ENCODE measurements at places on chromosomes 12 and 14.

- DNase-seq = no peak
Observed at GRCh38 chr12:29617407-29617803, 119.9 kb upstream of the OVCH1 start.

GRCh38 chr14:90272523-90272922 is 16.2 kb downstream of the PSMC1 start:
- no peak for DNase-seq

DNA sequence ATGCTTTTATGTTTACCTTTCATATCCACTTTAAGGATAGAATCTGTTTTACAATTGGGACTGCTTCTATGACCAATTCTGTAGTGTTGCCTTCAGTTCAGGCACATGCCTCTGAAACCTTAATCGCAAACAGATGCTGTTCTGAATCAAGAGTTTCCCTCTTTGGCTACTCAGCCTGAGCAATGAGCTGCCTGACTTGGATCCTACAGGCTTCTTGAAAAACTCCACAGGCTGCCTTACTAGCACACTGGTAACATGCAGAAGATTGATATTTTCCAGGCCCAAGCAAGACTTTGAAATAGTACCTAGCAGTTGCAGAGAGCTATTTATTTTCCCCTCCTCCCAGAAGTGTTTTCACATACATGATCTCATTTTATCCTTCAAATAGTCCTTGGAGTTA is 34.8 kb upstream of the PMCH start:
- no peak for DNase-seq

DNA sequence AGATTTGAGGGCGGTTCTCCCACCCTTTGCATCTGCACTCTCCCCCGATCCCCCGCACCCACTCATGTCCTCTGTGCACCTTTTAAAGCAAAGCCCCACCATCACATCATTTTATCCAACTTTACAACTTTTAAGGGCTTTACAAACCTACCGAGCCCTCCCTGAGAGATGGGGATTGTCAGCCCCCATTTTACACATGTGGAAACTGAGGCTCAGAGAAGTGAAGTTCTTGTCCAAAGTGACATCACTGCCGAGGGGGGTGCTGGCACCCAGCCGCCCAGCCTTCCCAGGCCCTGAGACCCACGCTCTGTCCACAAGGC is 334.2 kb downstream of the MED13L start:
- no peak for DNase-seq

DNA sequence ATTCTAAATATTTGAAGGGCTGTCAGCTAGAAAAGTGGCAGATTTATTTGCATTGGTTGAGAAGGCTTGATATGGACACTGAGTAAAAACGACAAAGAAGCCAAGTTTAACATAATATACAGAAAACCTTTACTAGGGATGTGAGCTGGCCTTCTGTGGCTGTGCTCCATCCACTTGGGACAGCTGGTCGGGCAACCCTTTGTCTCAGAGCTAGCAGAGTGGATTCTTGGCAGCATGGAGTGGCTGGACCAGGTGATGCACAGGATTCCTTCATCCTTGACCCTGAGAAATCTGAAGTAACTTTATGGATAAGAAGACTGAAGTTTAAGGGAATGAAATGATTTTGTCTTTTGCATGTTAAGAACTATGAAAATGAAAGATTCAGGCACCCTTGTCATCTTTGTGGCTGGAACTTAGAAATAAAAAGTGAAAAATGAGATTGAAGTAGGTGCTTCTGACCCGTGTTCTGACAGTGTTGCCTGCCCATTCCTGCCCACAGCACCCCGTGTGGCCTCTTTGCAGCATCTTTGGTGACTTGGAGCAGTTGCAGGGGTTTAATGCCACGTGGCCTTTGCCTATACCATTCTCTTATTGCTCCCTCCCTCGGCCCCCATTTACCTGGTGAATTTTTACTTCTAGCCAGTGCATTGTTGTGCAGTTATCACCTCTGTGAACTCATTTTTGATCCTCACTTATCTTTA is 32.6 kb downstream of the PELI2 start:
- no peak for DNase-seq

DNA sequence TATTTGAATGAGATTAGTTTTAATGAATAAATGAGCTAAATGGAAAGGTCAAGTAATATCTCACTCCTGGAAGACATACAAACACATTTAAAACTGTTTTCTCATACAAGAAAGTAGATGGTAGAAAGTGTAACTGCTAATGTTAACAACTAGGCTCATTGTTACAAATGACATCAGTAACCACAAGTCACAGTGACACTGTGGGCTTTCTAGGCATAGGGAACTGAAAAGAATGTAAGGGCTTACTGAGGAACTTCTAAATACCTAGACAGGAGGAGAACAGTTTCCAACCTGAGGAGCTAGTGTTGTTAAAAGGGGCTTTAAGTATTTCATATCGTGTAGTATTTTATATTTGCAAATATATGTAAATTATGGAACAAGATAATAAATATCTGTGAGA is 17.5 kb upstream of the ERGIC2 start:
- DNase-seq = no peak

DNA sequence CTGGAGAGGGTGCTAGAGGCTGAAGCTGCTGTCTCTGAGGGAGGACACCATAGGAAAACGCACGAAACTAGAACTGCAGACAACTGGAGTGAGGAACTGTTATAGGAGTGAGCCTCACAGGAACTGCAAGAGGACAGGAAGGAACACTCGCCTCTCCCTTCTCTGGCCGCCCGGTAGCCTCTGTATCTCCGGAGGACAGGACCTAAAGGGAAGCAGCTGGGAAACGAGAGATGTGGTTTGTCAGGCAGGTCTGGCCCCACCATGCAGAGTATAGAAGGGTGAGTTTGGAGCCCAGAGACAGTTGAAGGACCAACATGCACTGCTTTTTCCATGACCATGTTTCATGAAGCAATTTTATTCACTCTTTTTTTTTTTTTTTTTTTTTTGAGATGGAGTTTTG is 127.3 kb downstream of the EFCAB11 start:
- no peak for DNase-seq

DNA sequence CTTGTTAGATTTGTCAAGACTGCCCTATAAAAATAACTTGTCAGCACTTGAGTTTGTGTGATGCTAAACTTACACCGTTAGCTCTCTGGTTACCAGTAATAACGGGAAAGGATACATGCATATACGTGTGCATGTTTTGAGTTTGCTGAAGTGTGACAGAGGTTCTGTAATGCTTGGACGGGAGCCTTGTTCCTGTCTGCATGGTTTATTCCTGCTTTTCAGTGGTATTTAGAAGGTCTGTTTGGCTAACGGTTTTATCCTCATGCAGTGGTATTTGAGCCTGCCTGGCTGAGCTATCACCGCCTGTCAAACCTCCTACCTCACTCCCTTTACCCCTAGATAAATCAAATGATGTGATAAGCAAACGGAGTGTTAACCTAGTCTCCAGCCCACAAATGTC is 305.6 kb downstream of the GALC start:
- DNase-seq = no peak

DNA sequence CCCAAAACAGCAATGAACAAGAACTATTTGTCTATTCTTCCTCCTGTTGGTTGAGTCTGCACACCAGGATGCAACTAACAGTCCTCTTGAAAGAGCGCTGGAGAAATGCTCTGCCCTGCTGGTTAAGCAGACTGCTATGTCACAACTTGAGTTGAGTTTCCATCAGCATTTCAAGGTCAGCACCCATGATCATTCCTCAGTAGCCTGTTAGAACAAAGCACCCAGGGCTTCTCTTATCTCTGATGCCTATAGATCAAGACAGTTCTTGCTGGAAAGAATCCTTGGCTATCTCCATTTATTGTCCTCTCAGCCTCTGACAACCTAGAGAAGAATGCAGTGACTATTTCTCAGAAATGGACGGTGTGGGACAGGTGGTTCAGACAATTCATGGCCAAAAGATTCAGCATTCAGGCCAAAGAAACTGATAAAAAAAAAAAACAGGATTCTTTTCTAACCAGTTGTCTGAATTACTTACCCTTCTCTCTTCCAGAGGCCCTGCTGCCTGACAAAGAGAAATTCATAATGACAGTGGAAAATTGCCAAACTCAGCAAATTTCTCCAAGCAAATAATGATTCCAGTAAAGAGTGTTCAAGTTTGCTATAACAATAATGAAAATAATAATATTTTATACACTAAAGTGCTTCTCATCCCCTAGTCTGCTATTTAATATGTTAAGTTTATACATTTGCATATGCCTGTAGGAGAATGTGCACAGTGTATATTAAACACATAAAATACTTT is 306.7 kb downstream of the EMP1 start:
- no peak for DNase-seq

DNA sequence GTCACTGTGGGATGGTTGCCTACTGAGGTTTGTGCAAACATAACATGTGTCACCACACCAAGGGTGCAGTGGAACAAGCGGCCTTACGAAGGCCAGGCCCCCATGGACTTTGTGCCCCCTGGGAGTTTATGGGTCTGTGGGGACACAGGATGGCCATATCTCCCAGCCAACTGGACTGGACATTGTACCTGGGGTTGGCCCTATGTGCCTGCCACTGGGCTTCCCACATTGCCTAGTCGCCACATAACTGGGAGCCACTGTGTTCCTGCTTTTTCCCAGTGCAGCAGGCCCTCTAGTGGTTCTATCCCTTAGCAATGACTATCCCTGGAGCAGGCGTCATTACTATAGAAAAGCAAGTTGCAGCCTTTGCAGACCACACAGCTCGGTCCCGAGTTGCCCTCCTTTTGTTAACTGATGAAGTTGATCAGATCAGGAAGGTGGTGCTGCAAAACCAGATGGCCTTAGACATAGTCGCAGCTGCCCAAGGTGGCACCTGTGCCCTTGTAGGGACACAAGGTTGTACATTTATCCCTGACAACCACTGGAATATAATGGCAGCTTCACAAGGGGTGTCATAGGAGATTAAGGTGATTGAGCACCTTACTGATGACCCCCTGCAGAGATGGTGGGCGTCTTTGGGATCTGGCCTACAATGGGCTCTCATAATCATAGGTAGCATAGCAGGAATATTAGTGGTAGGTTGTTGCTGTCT is 15.2 kb upstream of the RNASE12 start:
- no peak for DNase-seq

DNA sequence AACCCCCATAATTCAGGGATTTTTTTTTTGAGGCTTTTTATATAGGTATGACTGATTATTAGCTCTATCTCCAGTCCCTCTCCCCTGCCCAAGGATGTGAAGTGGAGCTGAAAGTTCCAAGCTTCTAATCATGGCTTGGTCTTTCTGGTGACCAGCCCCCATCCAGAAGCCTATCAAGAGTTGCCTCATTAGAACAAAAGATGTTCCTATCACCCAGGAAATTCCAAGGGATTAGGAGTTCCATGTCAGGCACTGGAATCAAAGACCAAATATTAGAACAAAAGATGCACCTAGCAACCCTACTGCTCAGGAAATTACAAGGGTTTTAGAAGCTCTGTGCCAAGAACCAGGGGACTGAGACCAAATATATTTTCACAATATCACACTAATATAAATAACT is 29.9 kb downstream of the LRP6 start:
- DNase-seq = no peak

- DNase-seq = no peak
Observed at GRCh38 chr14:103770902-103771301, 55.3 kb downstream of the ZFYVE21 start.

DNA sequence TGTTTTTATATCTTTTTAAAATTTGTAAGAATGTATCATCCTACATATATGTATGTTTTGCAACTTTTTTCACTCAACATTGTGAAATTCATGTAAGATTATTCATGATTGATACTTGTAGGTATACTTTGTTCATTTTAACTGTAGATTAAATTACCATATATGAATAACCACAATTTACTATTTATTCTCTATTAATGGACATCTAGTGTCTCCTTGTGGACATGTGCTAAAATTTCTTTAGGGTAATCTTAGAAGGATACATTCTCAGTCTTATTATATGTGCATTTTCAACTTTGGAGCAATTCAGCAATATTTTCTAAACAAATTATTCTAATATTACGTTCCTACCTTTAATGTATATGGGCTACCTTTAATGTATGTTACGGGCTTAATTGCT is 192.4 kb downstream of the FUT8 start:
- DNase-seq = no peak

GRCh38 chr14:87526731-87527130 is 466.3 kb downstream of the GALC start:
- no peak for DNase-seq

- no peak for DNase-seq
Observed at GRCh38 chr12:15180325-15180724, 40.9 kb downstream of the RERG start.

- DNase-seq = no peak
Observed at GRCh38 chr12:111636209-111636945, 37.3 kb upstream of the ATXN2 start.

- no peak for DNase-seq
Observed at GRCh38 chr12:120109570-120110267, 6.8 kb downstream of the RAB35 start.

GRCh38 chr14:100881211-100882025 is 22.1 kb downstream of the RTL1 start:
- no peak for DNase-seq

GRCh38 chr12:47102845-47103651 is 23.3 kb upstream of the AMIGO2 start:
- DNase-seq = no peak

DNA sequence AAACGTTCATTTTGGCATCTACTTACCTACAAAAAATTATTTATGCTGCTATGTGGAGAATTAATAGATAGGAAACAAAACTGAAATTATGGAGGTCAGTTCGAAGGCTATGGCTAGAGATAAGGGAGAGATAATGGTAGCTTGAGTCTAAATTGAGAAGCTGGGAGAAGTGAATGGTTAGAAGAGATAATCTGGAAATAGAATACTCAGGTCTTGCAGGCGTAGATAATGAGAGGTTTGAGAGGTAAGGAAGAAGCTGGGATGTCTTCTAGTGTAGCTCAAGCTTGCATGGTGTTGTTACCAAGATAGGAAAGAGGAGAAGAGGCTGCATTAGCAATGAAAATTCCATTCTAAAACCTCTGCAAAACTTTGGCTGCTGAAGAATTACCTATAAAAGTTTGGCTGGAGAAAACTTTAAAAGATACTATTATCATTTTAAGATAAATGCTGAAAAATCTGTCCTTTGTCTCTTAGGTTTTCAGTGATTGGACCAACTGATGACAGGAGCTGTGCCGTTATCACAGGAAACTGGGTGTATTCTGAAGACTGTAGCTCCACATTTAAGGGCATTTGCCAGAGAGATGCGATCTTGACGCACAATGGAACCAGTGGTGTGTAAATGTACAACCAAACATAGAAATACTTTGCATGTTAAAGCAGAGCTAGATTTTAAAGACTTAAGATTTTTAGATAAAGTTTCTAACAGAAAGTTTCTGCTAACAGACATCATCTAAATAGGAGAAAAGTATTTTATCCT is 14.1 kb downstream of the KLRF2 start:
- no peak for DNase-seq
